ENCODE measurements at places on chromosomes 1 and 21.

- no peak for DNase-seq
Observed at GRCh38 chr21:31235671-31236450, 108.2 kb downstream of the TIAM1 start.

DNA sequence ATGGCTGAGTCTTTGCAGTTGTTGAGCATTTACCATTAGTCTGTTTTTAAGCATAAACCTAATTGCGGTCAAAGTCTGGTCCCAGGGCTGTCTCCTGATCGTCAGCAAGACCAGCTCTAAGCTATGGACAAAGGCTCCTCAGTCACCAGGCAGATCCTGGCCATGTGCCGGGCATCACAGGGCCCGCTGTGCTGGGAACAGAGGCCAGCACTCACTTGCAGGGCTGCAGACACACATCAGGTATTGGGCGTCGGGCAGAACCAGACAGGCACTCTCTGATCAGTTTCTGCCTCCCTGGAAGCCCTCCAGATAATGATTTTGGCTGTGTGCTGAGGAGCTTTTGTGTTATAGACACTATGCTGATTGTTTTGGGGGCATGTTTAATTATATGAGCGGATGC lies 26.6 kb downstream of the TMEM51 start:
- no peak for DNase-seq

- no peak for DNase-seq
Observed at GRCh38 chr1:155509064-155509463, 53.5 kb downstream of the ASH1L start.

DNA sequence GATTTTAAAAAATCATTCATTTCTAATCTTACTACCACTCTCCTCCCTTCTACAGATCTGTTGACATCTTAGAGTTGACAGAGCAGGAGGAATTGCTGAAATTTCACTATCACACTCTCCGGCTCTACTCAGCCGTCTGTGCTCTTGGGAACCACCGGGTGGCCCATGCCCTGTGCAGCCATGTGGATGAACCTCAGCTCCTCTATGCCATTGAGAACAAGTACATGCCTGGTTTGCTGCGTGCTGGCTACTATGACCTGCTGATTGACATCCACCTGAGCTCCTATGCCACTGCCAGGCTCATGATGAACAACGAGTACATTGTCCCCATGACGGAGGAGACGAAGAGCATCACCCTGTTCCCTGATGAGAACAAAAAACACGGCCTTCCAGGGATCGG lies 276.7 kb downstream of the ZP4 start:
- no peak for DNase-seq

DNA sequence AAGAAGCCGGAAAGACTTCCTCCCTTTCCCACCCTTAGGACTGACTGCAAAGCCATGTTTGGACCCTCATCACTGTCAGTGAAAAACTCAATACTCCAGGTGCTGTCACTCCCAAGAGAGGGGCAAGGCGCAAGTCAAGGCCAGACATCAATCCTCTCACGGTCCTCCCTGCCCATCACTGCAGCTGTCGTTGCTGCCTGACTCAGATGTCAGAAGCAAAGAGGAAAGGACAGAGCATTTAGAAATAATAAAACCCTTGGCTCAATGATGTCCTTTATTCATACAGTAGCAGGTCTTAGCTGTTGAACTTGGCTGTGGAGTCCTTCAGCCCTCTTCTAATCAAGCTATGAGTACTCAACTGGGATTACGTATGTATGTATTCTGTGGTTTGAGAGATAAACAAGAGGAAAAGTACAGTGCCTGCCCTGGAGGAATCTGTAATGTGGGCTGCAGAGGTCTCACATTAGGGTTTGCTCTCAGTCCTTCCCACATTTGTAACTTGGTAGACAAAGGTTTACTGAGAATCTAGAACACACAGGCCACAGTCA lies 13.5 kb downstream of the SUSD4 start:
- DNase-seq: no peak

DNA sequence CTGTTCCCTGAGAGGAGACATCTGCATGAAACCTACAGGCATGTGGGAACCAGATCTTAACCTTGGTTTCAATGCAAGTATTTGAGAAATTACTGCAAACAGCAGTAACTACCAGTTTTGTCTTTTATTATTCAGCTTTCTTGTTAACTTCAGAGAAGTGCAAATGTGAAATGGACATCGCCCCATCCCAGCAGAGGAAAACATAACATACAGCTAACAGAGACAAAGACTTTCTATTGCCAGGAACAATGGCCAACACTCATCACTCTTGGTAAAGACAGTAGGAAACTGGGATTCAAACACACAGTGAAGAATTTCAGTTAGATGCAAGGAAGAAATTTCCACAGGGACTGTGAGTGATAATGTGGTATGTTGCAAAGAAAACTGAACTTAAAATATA lies 115.1 kb downstream of the SLC30A10 start:
- no peak for DNase-seq

DNA sequence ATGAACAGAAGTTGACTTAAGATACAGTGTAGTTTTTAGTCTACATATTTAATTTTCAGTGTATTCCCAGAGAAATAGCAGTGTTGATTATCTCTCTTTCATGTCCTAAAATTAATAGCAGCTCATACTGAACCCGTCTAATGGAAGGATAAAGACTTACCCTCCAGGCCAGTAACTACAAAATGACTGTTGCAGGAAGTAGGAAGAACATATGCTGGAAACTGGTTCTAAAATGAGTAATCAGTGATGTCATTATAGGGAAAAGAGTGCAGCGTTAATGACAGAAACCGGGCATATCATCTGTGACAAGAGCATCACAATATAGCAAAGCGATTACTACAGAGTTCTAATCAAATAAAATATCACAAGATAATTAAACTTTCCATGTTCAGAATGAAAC lies 385.5 kb downstream of the SMYD3 start:
- no peak for DNase-seq

- no peak for DNase-seq
Observed at GRCh38 chr1:61836649-61837048, 94.4 kb downstream of the PATJ start.

- no peak for DNase-seq
Observed at GRCh38 chr1:33497410-33497809, 25.0 kb downstream of the ZSCAN20 start.

- DNase-seq: no peak
Observed at GRCh38 chr1:28519946-28520725, 14.3 kb downstream of the RCC1 start.

- DNase-seq: no peak
Observed at GRCh38 chr1:67645495-67646144, 39.4 kb upstream of the GADD45A start.

GRCh38 chr1:197137322-197137721 lies 9.1 kb downstream of the ASPM start:
- no peak for DNase-seq

GRCh38 chr1:45306319-45306718 lies 20.4 kb upstream of the HPDL start:
- peak; percentile 69 for DNase-seq

DNA sequence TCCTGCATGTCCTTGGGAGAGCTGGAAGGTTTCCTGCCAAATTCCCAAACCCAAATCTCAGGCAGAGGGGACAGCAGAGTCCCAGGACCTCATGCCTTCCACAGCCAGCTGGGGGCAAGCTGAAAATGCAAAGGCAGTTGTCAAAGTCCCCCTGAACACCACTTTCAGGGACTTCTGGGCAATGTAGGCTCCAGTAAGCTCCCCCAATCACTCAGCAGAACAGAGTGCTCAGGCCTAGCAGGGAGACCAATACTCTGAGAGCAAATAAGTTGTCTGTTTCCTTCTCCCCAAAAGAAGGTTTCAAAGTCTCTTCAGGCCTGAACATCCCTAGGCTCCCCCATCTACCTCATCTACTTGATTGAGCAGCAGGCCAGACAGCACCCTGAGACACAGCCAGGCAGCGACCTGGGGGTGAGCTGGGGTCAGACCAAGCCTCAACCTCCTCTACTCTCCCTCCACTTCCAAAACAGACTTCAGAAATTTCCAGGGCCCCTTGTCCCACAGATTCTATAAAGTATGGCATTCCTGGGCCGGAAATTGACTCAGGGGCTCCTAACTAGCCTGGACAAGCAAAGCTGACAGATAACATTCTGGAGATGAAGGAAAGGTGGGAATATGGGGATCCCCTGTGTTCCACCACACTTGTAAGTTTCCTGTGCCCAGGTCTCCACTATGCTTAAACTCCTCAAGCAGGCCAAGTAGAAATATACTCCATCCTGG lies 1.9 kb downstream of the SLC9A1 start:
- DNase-seq: no peak

- DNase-seq: no peak
Observed at GRCh38 chr1:178548108-178548507, 35.2 kb downstream of the TEX35 start.

DNA sequence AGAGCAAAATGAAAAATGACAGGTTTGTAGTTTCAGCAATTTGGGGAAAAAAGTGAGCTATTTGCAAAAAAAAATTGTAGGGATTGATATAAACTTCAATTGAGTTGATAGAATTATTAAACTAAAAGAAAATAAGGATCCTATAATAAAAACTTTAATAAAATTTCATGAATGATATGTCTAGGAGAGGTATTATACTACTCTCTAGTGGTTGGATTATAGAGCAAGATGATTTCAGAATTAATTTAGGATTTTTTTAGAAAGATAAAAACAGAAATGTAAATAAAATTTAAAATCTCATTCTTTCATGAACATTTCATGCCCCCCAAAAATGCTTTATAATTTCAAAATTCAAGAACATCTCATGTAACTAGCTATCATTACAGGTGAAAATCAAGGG lies 430.4 kb downstream of the DSCAM start:
- DNase-seq: no peak

- DNase-seq: no peak
Observed at GRCh38 chr1:156839426-156840109, 19.3 kb downstream of the INSRR start.

DNA sequence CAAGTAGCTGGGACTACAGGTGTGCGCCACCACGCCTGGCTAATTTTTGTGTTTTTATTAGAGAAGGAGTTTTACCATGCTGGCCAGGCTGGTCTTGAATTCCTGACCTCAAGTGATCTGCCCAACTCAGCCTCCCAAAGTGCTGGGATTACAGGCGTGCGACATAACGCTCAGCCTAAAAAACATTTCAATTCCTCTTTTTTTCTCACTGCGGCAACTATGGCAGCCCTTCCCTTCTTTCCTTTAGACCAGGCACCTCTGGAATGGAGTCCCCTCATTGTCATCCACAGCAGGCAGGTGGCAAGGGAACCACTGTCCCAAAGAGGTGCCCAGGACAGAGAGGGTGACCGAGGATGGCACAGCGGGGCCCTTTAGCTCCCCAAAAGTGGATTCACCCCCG lies 14.1 kb downstream of the CEP104 start:
- DNase-seq: no peak

- DNase-seq: no peak
Observed at GRCh38 chr21:32099812-32100416, 178.9 kb downstream of the MIS18A start.

GRCh38 chr1:29645586-29645985 lies 409.3 kb downstream of the PTPRU start:
- no peak for DNase-seq

DNA sequence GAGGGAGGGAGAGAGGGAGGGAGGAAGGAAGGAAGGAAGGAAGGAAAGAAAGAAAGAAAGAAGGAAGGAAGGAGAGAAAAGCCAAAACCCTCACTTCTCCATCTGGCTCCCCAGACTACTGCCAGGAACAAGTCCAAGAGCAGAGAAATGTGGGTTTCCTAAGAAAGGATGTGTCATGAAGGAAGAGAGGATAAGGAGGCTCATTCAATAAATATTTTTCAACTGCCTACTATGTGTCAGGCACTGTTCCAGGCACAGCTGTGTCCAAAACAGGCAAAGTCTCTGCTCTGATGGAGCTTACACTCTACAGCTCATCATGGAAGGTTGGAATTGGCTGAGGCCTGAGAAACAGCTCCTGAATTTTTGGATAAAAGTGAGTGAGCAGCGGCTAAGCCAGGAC lies 42.6 kb upstream of the ATP2B4 start:
- DNase-seq: no peak

GRCh38 chr1:166905900-166906299 lies 29.8 kb upstream of the TADA1 start:
- DNase-seq: no peak

DNA sequence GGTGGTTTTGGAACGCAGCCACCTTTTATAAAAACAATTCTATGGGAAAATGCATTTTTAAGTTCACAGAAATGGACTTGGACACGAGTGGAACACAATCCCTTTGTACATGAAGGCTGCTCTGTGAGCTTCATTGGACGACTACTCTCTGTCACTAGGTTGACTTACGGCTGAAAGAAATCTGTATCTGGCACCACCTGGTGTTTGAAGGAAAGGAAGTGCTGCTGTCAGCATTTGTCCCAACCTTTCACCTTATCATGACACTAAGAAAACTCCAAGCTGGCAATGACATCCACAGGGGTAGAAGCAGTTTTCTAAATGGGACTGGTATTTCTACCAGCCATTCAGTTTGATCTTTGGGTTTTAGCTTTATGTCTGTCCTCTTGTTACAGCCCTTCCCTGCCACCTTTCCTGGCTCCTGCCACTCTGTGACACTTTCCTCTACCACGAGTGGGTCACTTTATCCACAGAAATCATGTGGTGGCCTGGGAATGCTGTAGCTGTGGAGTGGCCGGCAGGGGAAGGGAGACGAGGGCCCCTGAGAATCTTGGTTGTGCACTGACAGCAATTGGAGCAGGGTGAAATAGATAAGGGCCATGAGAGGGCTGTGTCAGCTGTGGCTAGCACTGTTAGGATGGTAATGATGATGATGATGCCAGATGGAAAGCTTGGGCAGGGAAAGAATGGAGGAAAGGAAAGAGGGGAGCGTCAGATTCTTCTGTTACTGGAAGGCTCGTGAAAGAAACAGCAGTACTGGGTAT lies 85.2 kb downstream of the TBX19 start:
- DNase-seq: no peak

DNA sequence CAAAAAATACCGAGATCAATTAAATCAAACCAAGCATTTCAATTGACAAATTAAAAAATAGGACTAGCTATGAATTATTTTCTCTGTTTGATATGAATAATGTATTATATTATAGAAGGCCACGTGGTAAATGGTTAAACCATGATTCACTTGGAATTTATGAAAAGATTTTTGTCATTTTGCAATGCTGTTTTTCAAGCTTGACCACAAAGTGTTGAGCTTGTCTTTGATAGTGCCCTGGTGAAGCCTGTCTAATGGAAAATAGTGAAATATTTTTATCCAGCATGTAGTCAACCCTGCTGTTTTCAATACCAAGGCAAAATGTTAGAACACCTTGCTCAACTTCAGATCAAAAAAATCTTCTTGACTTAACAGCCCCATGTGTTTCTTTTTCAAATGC lies 288.0 kb upstream of the PRMT6 start:
- DNase-seq: no peak
